Activated naive CD4-positive, alpha-beta T cell treated with Interleukin-2 at 50 U/mL for 16 hours (primary cell): ENCODE measurements at places on chromosomes 16 and 17.

DNA sequence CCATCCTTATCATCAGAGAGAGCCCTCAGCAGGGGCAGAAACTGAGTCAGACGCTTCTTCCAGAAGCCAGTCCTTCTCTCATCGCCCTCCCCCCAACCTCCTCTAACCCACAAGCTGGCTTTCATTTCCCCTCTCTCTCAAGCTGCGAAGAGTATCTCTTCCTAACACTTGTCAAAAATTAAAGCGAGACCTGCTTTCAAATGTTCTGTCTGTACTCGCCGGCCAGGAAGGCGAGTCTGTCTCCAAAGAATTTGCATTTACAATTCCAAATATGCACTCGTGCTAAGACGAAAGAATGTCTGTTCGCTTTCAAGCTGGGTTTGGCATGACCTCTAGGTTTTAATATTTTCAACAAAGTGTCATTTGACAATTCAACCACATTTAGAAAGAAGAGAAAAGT lies 140.4 kb downstream of the RGS9 start:
- no peak for DNase-seq

DNA sequence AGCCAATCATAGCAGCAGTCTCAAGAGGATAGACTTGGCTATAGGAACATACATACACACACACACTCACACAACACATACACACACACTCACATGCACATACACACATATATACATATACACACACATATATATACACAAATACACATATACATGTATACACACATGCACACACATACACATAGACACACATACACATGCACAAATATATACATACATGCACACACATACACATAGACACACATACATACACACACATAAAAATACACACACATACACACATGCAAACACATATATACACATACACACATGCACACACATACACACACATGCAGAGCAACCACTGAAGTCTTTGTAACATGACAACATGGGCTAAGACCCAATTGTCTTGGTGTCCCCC lies 19.7 kb downstream of the CBLN1 start:
- no peak for DNase-seq

GRCh38 chr16:29920288-29921033 lies 5.6 kb downstream of the KCTD13 start:
- DNase-seq: no peak

GRCh38 chr16:56450275-56450985 lies 702 bp downstream of the NUDT21 start:
- DNase-seq: peak; percentile 23

- DNase-seq: no peak
These were observed 47.7 kb upstream of the TNRC6A start for GRCh38 chr16:24681793-24682192.
